Kidney tubule cell (primary cell): ENCODE measurements at places on chromosomes 11 and 22.

DNA sequence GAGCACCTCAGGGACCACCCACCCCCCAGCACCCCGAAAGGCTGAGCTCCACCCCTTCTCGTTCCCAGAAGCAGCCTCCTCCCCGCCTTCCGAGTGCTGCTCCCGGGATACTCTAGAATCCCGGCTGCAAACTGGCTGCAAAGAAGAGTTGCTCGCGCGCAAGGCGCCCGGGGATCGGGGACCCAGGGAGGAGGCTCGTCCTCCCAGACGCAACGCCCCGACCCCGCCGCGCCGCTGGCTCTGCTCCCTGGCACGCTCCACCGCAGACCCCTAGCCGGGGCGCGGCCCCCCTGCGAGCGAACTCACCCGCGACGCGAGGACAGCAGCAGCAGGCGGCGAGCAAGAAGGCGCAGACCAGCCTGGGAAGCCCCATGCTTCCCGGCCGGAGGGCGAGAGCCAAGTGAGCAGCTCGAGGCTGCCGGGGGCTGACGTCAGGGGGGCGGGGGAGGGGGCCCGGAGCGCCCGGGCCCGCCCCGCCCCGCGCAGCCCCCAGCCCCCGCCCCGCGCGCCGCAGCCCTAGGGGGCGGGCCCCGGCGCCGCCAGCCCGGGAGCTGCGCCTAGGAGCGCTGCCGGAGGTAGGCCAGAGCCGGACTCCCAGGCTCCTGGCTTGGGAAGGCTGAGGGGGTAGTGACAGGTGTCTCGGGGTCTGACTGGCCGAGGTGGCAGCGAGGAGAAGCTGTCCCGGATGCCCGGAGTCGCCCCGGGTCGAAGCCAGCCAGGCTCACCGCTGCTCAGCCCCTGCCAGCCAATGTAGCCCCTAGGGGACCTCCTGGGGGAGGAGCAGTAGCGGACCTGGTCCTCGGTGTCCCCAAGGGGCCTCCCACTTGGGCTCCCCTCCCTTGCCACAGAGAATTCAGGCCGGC, at the start of gene MCAM:
TSS of gene MCAM (minus strand) at position 402 of the 863 bp plus-strand sequence. CDS start at position 373, 29 bp downstream.
- DNase-seq = peak; percentile 60

- DNase-seq = no peak
Measured at GRCh38 chr11:26983645-26984044, 10.3 kb upstream of the FIBIN start.

- DNase-seq = no peak
Measured at GRCh38 chr11:60469723-60470122, 14.1 kb downstream of the MS4A1 start.

- DNase-seq = no peak
Measured at GRCh38 chr11:45593992-45594391, 71.4 kb downstream of the CHST1 start.

GRCh38 chr11:128022007-128022368, 565.4 kb downstream of the ETS1 start:
- DNase-seq = peak; percentile 55

DNA sequence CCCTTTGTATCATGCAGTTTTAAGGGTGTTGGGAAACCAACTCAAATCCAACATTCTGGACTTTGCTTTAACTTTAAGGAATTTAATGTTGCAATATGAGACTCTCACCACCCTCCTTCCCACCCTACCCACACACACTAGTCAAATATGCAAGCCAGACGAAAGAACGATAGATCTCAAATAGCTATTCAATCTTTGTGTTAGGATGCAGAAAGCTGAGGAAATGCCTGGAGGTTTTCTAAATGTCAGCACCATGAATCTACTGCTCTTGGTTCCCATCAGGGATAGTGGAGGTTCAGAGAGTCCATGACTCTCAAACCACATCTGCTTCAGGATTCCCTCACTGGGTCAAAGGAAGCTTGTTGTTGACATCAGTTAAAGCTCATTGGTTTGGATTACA, 33.7 kb downstream of the EXPH5 start:
- DNase-seq = no peak

DNA sequence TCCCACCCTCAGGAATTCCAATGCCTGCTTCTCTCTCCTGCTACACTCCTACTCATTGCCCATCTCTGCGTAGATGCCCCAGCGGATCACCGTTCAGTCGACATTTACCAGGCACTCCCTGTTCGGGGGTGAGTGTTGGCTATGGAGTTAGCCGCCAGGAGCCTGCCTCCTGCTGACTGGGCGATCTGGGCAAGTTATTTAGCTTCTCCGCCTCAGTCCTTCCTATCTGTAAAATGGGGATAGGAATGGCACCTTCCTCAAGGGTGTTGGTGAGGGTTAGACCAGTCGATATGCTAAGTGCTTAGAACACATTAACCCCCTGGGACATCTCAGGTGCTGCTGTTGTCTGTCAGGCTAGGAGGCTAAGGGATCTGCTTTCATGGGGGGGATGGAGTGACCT, 30.9 kb downstream of the FADD start:
- DNase-seq = no peak

GRCh38 chr11:75560644-75561043, 1.4 kb upstream of the SERPINH1 start:
- DNase-seq = peak; percentile 33

GRCh38 chr22:23856721-23857605, 712 bp upstream of the SLC2A11 start:
- DNase-seq = peak; percentile 79

- no peak for DNase-seq
Measured at GRCh38 chr11:110470716-110471115, 41.0 kb downstream of the FDX1 start.
